ENCODE measurements at places on chromosomes 2 and 18.
A peak's percentile ranks its signal among the peaks of the same experiment; 100 is the strongest.

GRCh38 chr2:64143169-64144056, 807 bp downstream of the PELI1 start:
- DNase-seq, result no peak

GRCh38 chr18:58341916-58342315, 287.0 kb downstream of the ALPK2 start:
- no peak for DNase-seq

DNA sequence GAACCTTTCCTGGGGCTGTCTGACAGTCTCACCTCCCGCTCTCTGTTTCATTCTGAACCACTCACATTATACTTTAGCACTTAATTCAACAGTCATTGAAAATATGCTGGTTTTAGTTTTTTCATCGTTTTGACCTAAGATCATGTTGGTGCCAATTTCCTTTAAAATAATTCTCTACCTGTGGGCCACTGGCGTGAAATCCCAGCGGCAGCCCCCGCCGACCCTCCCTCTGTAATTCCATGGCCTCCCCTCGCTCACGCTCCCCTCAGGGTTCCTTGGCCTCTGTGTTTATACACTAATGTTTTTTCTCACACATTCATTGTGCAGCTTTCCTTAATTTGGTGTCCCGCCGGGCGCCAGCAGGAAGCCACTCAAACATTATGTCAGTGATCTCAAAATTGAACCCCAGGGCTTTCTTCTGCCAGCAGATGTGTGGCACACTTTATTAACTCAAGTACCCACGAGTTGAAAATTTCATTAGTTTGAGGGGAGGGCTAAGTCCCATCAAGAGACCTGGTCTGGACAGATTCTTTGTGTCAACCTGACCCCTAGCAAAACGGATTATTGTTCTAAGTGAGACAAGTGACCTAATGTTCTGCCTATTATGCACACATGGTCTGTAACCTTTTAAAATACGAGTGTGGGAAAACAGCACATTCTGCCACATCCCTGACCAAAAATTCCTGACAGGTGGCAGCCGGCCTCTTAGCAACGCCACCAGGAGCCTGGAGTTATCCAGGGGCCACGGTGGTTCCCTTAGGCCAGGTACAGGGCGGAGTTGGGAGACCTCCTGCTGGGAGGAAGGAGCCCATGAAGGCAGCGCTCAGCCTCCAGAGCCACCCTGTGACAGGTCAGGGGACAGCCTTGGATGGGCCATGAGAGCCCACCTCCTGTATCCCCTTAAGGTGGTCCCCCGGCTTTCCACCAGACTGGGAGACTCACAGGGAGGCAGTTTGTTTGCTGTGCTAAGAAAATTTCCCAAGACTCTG, 53.1 kb downstream of the APOB start:
- DNase-seq, result no peak

GRCh38 chr2:136117909-136118818, at the start of gene CXCR4:
Gene CXCR4, minus strand, starts transcription at chr2:136118149. Its CDS starts 89 bp downstream, at chr2:136118060.
- peak; percentile 87 for DNase-seq

GRCh38 chr2:44974064-44974715, 32.7 kb downstream of the SIX3 start:
- no peak for DNase-seq

DNA sequence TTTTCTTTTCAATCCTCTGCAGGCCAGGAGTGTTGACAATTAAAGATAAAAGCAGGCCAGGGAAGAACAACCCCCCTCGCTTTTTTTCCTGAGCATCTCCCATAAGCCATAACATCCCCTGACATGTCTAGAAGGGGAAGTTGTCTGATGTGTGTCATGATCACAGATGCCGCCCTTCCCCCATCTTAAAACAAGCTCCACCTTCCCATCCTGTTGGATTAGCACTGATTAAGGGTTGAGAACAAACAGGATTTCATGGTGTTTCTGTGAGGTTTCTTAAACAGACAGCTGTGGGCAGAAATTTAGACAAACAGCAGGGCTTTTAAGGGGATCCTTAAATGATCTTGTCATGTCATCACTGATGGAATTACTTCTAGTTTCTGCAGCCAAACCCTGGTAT, 59.4 kb upstream of the UPP2 start:
- no peak for DNase-seq

- DNase-seq, result no peak
Observed at GRCh38 chr2:48272199-48272598, 257.8 kb upstream of the STON1 start.

DNA sequence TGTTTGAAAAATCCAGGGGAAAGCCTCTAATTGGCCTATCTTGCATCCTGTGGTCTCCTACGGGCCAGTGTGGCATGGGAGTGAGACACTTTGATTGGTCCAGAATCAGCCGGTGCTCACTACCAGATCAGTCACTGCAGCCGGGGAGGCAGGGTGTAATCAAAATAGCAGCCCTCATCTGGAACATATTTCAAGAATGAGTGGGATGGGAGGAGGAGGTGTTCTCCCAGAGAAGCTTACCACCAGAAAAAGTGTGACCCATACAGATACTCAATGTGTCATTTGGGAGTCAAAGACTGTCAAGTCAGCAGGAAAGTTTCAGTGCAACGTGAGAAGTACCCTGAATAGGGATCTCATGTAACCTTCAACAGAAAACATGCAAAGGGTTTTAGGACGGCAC, 393.9 kb upstream of the SLC14A2 start:
- no peak for DNase-seq

DNA sequence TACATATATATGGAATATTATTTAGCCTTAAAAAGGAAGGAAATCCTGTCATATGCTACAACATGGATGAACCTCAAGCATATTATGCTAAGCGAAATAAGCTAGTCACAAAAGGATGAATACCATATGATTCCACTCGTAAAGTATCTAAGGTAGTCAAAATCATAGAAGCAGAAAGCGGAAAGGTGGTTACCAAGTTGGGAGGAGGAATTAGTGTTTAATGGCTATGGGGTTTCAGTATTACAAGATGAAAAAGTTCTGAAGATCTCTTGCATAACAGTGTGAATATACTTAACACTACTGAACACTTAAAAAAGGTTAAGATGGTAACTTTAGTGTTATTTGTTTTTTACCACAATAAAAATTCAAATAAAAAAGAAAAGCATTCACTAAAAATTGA, 99.0 kb downstream of the MGAT5 start:
- DNase-seq, result no peak

- DNase-seq, result no peak
Observed at GRCh38 chr2:104233591-104233990, 620.3 kb upstream of the POU3F3 start.

DNA sequence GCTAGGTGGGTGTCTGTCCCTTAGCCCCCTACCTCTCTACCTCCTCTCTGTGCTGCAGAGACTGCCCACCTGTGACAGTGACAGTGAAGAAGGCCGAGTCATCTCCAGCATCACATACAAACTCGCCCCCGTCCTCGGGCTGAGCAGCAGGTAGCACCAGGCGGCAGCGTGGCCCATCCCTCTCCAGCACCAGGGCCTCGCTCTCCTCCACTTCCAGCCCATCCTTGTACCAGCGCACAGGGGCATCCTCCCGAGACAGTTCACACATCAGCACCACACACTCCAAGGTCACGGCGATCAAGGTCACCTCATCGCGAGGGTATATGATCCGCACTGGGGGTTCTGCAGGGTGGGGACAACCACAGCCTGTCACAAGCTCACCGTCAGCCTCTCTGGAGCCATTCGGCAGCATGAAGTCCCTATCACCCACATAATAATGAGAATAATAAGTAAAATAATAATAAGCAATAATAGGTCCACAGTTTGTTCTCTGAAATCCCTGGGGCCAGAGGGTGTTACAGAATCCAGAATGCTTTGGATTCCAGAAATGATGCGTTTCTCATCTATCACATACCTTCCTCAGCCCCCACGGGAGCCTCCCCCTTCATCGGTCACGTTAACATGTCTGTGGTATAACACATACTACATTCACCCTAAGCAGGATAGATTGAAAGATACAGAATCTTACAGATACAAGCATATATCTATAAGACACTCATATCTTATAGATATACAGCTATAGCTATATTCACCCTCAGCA, 12.0 kb downstream of the OBSL1 start:
- DNase-seq, result no peak

DNA sequence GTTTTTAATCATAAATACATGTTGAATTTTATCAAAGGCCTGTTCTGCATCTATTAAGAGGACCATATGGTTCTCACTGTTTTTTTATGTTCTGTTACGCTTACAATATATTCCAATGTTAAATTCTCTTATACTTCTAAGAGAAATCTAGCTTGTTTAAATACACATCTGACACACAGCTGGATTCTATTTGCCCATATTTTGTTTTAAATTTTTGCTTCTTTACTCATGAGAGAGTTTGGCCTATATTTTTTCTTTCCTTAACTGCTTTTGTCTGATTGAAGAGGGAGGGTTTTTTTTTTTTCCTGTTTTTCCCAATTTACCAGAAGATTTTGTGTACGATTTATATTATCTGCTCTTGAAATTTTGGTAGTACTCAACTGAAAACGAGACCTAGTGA, 34.9 kb downstream of the RNF144A start:
- no peak for DNase-seq

GRCh38 chr2:219702796-219703545, 75.5 kb downstream of the SLC4A3 start:
- DNase-seq, result no peak

GRCh38 chr2:191569025-191569424, 108.9 kb upstream of the NABP1 start:
- DNase-seq, result no peak

- DNase-seq, result no peak
Observed at GRCh38 chr2:64666810-64667438, 13.2 kb upstream of the SERTAD2 start.

GRCh38 chr18:3799515-3799914, 349.5 kb downstream of the TGIF1 start:
- DNase-seq, result no peak

DNA sequence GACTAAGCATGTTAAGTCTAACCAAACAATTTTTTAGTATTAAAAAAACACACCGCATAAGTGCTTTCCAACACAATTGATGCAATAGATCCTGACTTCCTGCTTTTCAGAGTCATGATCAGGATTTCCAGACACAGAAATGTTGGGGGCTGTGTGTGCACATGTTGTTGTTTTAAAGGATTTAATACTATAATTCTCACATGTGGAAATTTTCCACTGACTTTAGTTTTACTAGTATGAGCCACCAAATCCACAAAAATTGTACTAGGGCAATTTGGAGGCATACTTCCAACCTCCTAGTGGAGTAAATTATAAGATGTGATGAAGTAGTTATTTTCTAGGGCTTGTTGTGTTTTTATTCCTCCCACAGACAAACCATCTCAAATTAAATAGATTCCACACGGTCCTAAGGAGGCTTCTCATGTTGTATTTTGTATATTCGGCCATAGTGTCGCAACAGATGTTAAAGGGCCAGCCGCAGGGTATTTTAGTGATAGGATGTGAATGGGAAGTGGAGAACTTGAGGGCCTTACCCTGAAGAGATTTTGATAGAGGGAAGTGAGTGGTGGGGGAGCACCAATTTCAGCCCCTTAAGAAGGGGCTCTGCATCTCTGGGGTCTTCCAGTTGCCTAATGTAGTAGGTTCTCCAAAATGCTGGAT, 108.9 kb upstream of the KLF7 start:
- DNase-seq, result no peak

DNA sequence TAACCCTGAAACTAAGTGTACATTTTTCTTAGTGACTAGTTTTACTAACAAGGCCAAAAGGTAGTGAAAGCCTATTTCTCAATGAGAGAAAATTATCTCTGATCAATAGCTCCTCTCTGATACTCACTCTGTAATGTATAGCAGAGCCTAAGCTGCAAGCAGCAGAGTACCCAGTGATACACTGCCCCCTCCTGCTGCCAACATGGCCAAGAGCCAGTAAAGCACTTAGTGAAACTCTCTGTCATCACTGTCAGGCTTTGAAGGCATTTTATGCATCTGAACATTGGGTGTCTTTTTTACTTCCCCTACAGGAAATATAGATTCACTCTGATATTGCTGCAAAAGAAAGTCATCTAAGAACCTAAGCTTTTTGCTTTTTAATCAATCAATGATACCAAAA, 784.1 kb upstream of the CDH7 start:
- no peak for DNase-seq

GRCh38 chr2:40886655-40887054, 434.8 kb upstream of the SLC8A1 start:
- no peak for DNase-seq

DNA sequence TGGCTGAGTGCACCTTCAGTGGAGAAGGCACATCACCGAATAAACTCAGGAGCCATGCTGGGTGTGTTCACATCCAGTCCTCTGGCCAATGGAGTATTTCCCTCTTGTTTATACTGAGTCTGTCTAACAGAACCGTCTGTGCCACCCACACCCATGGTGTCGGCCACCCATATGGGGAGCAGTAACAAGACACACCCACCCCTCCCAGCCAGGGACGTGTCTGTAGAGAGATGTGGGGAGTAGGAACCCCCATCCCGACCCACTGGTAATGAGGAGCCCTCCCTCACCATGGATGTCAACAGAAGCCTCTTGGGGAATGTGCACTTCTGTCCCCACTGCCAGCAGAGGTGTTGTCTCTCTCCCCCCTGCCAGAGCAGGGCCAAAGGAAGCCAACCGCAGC, 37.1 kb downstream of the KCNG2 start:
- no peak for DNase-seq

GRCh38 chr18:49359732-49360444, 100.6 kb downstream of the DYM start:
- DNase-seq, result no peak

GRCh38 chr2:240226672-240227537, 86.4 kb upstream of the OTOS start:
- no peak for DNase-seq

- DNase-seq, result no peak
Observed at GRCh38 chr2:33420726-33421125, 55.7 kb upstream of the RASGRP3 start.

- DNase-seq, result no peak
Observed at GRCh38 chr2:3181416-3182010, 196.1 kb downstream of the EIPR1 start.

DNA sequence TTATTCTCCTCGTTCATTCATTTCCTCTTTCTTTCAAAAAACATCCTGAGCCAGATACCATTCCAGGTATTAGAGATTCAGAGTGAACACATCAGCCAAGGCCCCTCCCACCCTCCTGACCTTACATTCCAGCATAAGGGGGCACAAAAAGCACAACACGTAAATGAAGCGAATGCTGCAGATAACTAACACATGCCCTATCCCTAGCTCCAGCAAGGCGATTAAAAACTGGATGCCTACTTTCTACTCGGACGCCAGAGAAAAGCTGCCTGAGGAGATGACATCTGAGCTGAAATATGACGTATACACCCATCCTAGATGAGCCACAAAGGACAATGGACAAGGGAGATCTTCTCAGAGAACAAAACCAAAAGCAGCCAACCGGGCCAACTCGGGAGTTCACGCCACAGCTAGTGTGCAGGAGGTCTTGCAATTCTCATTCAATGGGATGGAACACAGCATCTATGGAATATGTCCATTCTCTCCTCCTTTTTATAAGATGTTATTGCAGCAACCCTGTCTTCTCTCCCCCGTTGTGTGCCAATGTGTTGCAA, 33.5 kb downstream of the FEZ2 start:
- DNase-seq, result no peak

GRCh38 chr2:113164215-113164929, 9.4 kb upstream of the PSD4 start:
- DNase-seq, result no peak

Data from stimulated activated CD4-positive, alpha-beta T cell treated with anti-CD3 and anti-CD28 coated beads, Interleukin-1b, Interleukin-23, amount 100 ng/mL, for 1 hour (primary cell).